ENCODE measurements at places on chromosomes 16 and 17. TPM values are rescaled to one million over a fixed set of nuclear protein-coding genes. Genes with fewer than 3 reads are reported as not detected.

The TMEM107 gene
- total RNA-seq: 14.5 TPM

The CDK5RAP3 gene
- total RNA-seq: 50.0 TPM

The GAST gene
- not detected for total RNA-seq

The MYCBPAP gene
- not detected for total RNA-seq

The KRT15 gene
- total RNA-seq: 10.9 TPM

The TM4SF5 gene
- not detected for total RNA-seq

The TNRC6C gene
- total RNA-seq: 2.7 TPM

The CES4A gene
- not detected for total RNA-seq

The ITGAL gene
- not detected for total RNA-seq

The KRTAP4-5 gene
- total RNA-seq: not detected

The DHRS13 gene
- total RNA-seq: 13.6 TPM

The ZNF174 gene
- total RNA-seq: 15.1 TPM

The EIF3C gene
- total RNA-seq: 760 TPM

The TMIGD1 gene
- not detected for total RNA-seq

The CA7 gene
- total RNA-seq: not detected

The C17orf50 gene
- not detected for total RNA-seq

The CTU2 gene
- 26.6 TPM for total RNA-seq

The NAGLU gene
- total RNA-seq: 22.7 TPM

The AOC3 gene
- total RNA-seq: 0.11 TPM

The MYH2 gene
- not detected for total RNA-seq

The CXCL16 gene
- 0.40 TPM for total RNA-seq

Measured in HT1080 (cell line).